HT1080 (cell line): ENCODE measurements at places on chromosomes 12 and 14. TPM values are rescaled to one million over a fixed set of nuclear protein-coding genes. Genes with fewer than 3 reads are reported as not detected.

TWF1 gene
- 180 and 197 TPM in 2 replicates for total RNA-seq

MGAT4C gene
- total RNA-seq: not detected in 2 replicates

TROAP gene
- total RNA-seq: 35.8 and 48.7 TPM in 2 replicates

MANSC4 gene
- total RNA-seq: not detected in 2 replicates

OAS3 gene
- 14.8 and 15.8 TPM in 2 replicates for total RNA-seq

RNF212B gene
- not detected in 2 replicates for total RNA-seq

HNRNPA1 gene
- 500 and 660 TPM in 2 replicates for total RNA-seq

SOCS2 gene
- total RNA-seq: 14.9 and 15.6 TPM in 2 replicates

TBX3 gene
- total RNA-seq: 17.2 and 18.4 TPM in 2 replicates

IGF1 gene
- not detected in 2 replicates for total RNA-seq

PSEN1 gene
- 20.9 and 27.0 TPM in 2 replicates for total RNA-seq

PPP1R13B gene
- total RNA-seq: 6.6 and 12.2 TPM in 2 replicates

KLHDC1 gene
- total RNA-seq: not detected in 2 replicates

LTA4H gene
- 73.2 and 74.6 TPM in 2 replicates for total RNA-seq

DNA sequence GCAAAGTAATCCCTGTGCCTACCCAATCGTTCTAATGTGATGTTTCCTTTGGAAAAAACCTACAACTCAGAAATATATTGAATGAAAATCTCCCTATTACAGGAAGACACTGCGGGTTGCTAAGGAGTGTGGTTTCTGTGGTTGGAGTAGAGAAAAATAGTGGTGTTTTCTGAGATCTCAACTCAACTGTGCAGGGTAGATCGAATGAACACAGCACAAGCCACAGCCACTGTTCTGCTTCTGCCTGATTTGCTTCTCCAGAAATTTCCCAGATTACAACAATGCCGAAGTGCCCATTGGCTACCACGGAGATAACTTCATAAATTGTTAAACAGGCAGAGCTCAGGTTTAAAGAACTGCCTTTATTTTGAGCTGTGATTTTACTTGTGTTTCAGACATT lies 480.4 kb downstream of the DIO2 start:
- peak; percentile 75 for DNase-seq

GRCh38 chr14:59897757-59898383 lies 22.1 kb upstream of the LRRC9 start:
- peak; percentile 64 for DNase-seq

DNA sequence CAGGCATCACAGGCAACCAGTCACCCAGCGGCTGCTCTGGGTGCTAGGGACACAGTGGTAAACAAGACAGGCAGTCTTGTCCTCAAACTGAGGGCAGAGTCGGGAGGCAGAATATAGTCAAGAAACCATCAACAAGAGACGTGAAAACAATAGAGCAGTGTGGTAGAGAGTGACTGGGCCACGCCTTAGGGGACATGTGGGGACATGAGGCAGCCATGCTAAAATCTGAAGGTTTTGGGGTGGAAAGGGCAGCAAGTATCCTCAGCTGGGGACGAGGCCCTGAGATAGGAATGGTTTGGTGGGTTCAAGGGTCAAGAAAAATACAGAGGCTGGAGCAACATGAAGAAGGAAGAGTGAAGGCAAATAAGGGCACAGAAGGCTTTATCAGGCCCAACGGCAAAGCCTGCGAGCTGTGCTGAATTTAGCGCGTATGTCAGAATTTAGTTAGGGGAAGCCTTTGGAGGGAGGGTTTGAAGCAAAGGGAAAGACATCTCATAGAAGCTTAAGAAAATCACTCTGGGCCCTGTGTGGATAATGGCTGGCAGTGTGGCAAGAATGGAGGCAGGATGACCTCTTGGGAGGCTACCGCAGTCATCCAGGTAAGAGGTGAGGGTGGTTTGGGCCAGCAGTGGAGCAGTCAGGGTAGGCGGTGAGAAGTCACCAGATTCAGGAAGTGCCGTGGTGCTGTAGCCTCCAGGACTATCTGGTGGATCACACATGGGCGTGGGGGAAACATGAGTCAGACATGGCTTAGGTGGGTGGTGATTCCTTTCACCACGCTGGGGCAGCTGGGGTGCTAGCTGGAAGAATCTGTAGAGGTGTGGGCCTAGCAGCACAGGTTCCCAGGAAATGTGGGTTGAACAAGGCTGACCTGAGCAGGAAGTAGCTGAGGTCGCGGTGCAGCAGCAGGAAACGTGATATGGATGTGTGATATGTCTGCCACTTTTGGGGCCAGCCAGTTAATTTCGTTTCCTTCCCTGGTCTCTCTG lies 3.0 kb downstream of the EVL start:
- DNase-seq: peak; percentile 70

- DNase-seq: no peak
Observed at GRCh38 chr12:46818642-46819041, 7.2 kb downstream of the SLC38A4 start.

DNA sequence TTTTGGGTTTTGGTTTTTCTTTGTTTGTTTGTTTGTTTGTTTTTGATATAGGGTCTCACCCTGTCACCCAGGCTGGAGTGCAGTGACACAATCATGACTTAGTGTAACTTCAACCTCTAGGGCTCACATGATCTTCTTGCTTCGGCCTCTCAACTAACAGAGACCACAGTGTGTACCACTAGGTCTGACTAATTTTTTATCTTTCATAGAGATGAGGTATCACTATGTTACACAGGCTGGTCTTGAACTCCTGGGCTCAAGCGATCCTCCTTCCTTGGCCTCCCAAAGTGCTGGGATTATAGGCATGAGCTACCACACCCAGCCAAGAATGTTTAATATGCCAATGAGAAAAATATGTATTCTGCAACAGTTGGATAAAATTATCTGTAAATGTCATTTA lies 29.6 kb upstream of the USP15 start:
- no peak for DNase-seq

- no peak for DNase-seq
Observed at GRCh38 chr14:76015668-76016067, 30.1 kb downstream of the IFT43 start.

- DNase-seq: no peak
Observed at GRCh38 chr14:100288382-100289185, 17.7 kb downstream of the SLC25A29 start.

- no peak for DNase-seq
Observed at GRCh38 chr12:55679691-55680090, 28.0 kb downstream of the ITGA7 start.

DNA sequence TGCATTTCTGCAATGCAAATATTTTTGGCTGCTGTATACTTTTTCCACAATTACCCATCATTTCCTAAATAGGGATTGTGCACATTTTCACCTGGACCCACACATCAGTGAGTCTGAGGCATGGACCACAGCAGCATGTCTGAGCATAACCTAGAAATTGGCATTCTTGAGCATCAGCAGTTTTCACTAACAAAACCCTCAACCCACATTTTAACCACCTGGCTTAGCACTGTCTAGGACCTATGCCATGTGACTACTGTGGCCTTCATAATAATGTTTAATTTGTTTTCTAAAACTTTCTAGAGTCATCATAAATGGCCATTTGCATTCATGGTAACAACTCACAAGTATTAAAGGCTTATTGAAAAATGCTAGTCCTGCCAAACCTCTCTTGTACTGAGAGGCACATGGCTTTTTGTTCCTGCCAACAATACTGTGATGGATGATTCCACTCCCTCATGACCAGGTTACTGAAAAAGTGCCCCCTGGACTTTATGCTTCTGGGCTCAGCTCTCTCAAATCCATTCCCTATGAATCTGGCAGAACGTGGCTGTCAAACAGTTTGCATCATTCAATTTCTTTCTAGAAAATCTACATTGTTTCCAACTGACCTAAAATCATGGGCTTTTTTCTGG lies 240.0 kb downstream of the MDGA2 start:
- DNase-seq: no peak

GRCh38 chr12:106919910-106920544 lies 35.7 kb upstream of the TMEM263 start:
- DNase-seq: peak; percentile 21

DNA sequence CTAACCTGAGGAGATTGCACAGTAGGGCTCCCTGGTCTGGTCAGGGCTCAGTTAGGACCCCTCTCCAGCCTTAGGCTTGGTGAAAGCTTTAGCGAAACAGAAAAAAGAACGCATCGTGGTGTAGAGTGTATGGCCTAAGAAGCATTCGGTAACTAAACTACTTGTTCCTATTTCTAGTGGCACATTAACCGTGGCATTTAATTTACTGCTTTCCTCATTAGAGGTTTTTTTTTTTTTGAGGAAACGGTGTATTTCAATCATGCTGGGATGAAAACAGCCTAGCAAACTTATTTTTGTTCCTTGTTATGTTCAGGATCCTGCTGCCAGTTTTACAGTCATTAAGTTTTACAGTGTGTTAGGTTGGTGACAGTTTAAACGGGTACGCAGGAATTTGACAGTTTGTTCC lies 518 bp upstream of the OSBPL8 start:
- DNase-seq: no peak

DNA sequence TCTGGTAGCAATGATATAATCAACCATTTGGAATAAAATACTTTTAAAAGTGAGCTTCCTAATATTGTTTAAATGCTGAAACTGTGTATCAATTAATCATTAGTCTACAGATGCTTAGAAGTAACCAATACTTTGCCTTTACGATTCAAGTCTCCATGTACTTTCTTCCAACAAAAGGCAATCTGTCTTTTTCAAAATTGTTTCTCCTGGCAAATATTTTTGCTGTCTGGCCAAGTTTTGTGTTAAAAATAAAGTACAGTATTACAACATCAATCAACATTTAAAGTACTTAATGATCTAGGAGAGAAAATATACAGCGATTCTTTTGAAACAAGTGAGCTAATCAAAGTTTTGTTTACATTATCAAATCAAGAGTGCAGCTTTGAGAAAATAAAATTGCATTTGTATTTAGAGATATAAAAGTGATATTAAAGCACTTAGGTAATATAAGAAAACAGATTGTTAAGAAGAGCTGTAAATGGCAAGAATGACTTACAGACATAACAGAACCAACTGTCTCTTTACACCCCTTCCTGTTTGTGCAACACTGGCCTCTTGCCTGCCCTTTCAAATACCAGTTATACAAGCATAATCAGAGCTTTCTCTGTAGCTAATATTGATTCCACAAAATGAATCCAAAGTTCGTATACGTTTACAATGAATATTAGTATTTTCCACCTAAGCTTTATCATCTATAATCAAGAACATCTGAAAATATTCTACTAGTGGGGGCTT lies 38.2 kb upstream of the FBLN5 start:
- DNase-seq: no peak

- DNase-seq: no peak
Observed at GRCh38 chr14:50007123-50007903, 109.1 kb downstream of the VCPKMT start.

DNA sequence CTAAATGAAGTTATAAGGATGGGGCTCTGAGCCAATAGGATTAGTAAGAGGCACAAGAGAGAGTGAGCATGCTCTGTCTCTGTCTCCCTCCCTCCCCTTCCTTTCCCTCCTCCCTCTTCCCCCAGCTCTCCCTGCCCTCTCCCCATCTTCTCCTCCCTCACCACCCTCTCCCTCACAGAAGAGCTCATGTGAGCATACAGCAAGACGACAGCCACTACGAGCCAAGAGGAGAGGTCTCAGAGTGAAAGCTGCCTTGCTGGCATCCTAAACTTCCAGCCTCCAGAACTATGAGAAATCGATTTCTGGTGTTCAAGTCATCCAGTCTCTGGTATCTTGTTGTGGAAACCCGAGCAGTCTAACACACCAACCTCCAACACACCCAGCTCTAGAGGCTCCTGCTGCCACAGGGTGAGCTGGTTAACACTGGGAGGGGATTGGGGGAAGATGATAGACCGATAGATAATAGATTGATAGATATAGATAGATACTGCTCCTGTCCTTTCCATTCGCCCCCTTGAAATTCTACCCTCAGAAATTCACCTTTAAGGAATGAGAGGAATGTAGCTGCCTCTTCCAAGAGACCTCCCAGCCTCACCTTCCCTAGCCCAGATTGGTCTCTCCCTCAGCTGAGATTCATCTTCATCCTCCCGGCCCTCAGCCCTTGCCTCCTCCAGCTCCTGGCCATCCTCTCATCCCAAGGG lies 25.8 kb upstream of the ACTN1 start:
- peak; percentile 15 for DNase-seq

GRCh38 chr14:77832297-77832696 lies 32.4 kb downstream of the ADCK1 start:
- DNase-seq: no peak

- no peak for DNase-seq
Observed at GRCh38 chr12:119204131-119204530, 25.4 kb downstream of the HSPB8 start.

GRCh38 chr12:99915251-99916082 lies 69.3 kb downstream of the ANKS1B start:
- peak; percentile 67 for DNase-seq

DNA sequence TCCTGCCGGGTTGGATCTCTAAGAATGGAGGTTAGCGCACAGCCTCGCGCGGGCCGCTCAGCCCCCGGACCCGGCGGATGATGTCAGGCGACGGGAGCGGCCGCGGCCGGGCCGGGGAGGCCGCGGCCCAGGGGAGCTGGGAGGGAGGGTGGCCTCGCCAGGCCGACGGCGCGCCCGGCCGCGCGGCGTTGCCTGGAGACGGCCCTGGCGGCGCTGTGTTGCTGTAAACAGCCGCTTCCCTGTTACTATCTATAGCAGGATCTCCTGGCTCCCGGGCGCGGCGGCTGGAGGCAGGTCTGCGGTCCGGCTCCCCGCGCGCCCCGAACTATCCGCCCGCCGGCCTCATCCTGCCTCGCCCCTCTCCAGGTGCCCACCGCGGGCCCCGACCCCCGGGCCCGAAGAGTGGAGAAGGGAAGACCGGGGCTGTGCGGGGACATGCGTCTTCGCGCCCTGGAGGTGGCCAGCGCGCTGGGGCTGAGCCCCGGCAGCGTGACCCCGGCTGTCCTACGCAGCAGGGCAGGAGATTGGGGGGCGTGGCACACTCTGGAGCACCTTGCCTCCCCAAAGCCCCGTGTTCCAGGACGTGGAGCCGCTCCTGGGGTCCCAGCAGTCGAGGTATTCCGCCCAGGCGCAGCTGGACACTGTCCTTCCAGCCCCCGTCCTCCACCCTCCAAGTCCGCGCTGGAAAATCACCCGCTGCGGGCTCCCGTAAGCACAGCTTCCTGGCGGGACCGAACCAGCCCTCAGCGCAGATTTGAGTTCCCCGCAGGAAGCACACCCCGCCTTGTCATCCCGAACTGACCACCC lies 1.4 kb upstream of the FOS start:
- peak; percentile 83 for DNase-seq

DNA sequence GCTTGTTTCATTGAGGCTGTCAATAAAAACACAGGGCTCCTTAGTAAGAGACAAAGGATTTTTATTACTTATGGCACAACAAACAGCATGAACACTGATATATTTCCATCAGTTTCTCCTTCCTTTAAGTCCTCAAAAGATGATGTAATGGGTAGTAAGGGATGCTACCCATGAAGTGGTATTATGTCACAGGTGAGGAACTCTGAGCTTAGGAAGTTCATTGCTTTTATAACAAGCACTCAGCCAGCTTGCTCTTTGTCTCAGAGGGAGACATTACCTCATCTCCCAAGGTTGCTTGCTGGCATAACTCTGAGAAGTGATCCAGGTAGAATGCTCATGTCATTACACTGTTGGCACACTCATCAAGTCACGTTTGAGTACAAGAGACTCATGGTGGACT lies 287.0 kb upstream of the OR4E1 start:
- DNase-seq: no peak

- DNase-seq: no peak
Observed at GRCh38 chr12:6294156-6295093, 16.1 kb upstream of the PLEKHG6 start.
